NCI-H2081 treated with DMSO at 0.1 percent for 48 hours (cell line): ENCODE measurements at places on chromosomes 5 and 9.

- no peak for DNase-seq
These were observed 96.1 kb upstream of the SGCD start for GRCh38 chr5:156230887-156231286.

DNA sequence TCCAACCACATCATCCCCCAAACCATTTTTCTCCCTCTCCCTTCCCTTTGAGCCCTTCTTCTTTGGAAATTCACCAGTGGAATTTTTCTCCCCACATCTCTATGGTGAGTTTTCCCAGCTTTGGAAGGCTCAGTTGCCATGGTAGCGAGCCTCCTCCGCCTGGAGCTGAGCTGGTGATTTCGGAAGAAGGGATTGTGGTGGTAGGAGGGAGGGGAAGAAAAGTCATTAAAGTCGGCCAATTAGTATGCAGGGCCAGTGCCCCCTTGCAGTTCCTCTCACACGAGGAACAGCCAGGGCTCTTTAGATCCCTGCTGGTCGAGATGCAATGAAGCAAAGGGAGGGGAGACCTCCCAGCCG, 322.0 kb downstream of the NTRK2 start:
- no peak for DNase-seq

- no peak for DNase-seq
These were observed 128.7 kb downstream of the BRINP1 start for GRCh38 chr9:119240546-119240945.

GRCh38 chr9:114097613-114098020, 1.5 kb downstream of the KIF12 start:
- DNase-seq, result no peak

DNA sequence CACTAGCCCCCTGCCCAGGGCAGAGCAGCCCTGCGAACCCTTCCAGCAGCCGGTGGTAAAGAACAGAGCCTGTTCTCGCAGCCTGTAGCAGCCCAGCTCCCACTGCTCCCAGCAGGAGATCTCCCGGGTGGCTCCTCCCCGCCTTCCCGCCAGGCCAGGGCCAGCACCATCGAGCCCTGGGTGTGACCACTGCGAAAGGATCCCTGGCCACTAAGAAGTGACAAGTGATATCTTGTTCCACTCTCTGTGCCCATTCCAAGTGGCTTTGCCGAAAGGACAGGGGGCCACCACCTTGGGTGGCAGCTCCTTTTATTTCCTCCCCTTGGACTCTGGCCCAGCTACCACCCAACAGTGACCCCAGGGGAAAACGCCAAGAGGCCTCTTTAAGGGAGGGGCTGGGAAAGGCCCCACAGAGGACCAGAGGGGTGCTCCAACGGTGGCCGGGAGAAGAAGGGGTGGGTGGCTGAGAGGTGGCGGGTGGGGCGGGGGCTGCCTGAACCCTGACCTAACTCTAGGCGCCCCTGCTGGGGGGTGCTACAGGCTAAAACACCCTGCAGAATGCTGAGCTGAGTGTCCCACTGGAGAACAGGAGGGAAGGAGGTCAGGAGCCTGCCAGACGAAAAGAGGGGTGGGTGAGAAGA, 1.6 kb downstream of the NACC2 start:
- no peak for DNase-seq

DNA sequence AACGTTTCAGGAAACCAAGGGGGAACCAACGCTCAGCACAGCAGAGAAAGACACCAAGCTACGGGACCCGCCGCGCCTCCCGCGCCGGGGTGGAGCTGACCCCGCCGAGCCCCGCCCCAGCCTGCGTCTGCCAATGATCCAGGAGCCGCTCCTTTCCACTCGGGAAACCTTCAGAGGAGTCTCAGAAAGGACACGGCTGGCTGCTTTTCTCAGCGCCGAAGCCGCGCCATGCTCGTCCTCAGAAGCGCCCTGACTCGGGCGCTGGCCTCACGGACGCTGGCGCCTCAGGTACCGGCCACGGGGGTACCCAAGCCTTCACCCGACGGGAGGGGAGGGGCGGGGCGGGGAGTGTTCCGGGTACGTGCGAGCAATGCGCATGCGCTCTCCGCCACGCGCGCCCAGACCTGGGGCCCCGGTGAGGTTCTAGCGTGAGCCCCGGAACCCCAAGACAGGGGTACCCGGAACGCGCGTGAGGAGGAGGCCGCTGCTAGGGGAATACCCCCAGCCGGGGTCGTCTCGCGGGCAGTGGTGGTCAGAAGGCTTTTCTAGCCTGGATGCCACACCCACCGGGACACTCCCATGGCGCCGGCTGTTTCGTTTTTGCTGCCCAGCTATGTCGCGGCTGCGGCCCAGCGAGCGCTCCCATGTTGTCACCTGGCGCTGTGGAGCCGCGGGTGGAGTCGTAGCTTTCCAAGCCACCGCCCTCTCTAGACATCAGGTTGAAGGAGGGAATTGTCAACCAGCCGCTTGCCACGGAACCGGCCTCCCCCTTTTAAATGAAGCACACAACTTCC, at the start of gene NIPSNAP3A:
Gene NIPSNAP3A, plus strand, starts transcription at position 119 of the 794 bp plus-strand sequence. Its CDS starts 110 bp downstream, at position 229.
- DNase-seq, result no peak

DNA sequence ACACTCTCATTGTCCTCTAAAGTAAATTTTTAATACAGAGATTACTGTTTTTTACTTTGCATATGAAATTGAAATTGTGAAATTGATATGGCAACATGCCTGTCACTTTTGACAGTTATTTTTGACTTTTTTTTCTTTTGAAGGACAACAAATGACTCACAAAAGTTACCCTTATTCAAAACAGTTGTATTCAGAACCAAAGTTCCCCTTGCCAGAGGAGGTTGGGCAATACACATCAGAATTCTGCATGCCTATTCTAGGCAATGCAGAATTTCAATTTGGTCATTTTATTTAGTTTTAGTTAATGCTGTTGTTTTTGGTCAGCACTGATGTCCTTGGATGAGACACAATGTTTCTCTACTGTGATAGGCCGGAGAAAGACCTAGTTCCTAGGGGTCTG, 299.1 kb upstream of the PRR16 start:
- no peak for DNase-seq

GRCh38 chr5:180910735-180911134, 11.8 kb downstream of the BTNL8 start:
- no peak for DNase-seq

GRCh38 chr9:84808416-84808815, 138.9 kb downstream of the NTRK2 start:
- DNase-seq, result no peak

DNA sequence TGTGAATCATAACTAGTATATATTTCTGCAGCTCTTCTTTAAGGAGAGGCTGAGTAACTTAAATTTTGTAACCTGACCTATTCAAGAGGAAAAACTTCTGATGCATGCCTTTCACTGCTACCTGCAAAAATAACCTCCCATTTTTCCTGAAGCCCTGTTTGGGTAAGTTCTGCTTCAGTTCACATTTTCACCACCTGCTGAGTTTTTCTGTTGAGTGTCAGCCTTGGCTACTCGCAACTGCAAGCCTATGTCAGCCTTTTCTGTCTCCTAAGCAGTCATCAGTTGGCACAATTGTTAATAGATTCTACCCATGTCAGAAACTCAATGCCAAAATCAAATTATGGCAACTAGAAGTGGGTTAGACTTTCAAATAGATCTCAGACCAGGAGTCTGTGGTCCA, 8.2 kb upstream of the TNFAIP8 start:
- no peak for DNase-seq

GRCh38 chr9:90641884-90642487, 638 bp downstream of the DIRAS2 start:
- no peak for DNase-seq

DNA sequence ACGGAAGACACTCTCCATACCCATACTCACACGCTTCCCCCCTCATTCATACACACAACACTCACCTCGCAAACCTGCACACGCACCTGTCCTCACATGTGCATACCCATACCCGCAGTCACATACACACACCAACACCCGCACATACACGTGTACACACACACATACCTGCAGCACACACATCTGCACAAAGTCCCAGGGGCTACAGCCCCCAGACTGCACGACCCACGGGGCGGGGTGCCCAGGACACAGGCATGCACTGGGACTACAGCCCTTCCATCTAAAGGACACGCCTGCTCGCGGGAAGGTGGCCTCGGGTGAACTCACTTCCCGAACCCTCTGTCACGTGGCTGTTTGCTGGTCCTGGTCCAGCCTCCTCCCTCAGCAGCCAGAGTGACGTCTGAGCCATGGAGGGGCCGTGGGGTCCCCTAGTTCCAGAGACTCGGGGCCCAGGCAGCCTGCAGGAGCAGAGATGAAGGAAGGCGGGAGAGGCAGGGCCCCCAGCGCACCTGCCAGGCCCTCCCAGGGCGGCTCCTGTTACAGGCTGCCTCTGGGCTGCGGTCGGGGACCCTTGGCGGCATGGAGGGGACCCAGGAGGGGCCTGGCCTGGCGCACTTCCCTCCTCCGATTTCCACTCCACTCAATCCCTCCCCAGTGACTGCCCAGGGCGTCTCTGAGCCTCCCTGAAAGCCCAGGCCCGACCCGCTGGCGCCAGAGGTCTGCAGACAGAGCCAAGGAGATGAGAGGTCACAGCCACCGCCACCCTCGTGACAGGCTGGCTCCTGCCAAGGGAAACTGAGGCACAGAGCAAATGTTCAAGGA, 8.1 kb downstream of the SLC12A7 start:
- no peak for DNase-seq

- DNase-seq, result no peak
These were observed 24.8 kb upstream of the HTR1A start for GRCh38 chr5:63987053-63987452.

GRCh38 chr5:147754372-147755122, 28.0 kb downstream of the JAKMIP2 start:
- no peak for DNase-seq

DNA sequence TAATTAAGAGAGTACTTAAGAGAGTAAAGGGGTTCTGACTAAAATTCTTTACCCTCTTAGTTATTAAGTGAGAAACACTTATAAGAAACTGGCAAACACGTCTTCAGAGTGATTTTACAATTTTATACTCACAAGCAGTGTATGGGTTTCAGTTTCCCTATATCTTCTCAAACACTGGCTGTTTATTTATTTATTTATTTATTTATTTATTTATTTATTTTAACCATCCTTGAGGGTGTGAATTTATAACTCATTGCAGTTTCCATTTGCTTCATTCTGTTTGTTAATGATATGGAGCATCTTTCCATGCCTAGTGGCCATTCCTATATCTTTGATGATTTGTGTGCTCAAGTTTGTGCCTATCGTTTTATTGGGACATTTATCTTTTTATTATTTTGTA, 68.0 kb upstream of the SGCD start:
- no peak for DNase-seq

- no peak for DNase-seq
These were observed 74.5 kb upstream of the APC start for GRCh38 chr5:112663146-112663545.

- DNase-seq, result no peak
These were observed 9.4 kb upstream of the BOD1 start for GRCh38 chr5:173625673-173626504.

GRCh38 chr5:126339215-126339805, 83.9 kb upstream of the GRAMD2B start:
- DNase-seq, result peak; percentile 31

DNA sequence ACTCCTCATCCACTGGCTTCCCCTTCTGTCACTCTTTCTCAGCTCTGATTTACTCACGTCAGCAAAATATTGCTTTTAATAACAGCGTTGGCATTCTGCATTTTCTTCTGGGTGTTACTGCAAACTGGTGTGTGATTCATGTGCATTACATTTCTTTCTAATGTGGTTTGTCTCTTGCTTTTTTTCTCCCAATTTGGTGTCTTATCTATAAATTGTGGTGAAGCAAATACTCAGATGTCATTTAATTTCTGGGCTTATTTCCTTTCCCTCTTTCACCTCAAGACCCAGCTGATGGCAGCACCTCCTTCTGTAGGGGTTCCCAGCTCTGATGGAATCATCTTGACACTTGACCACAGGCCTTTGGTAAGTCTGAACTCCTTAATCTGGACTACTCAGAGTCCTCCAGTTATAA, 180.7 kb upstream of the ZNF618 start:
- DNase-seq, result no peak

GRCh38 chr5:161002571-161003074, 150.6 kb upstream of the ATP10B start:
- DNase-seq, result no peak

DNA sequence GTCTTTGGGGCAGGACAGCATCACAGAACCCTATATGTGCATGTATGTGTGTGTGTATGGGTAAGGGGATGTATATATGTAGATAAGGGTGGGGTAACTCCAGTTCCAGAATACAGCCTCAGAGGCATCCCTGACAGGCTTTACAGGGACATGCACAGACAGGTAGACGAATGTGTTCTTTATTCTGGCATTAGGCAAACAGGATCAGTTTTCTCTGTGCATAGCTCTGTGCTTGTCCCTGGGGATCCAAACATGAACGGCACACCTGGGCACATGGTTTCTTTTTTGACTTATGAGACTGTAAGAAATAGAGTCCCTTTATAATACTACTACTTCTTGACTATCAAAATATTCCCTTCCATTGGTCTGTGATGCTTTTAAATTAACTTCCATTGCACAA, 120.6 kb downstream of the TRIO start:
- peak; percentile 56 for DNase-seq

GRCh38 chr5:849651-850301, 1.0 kb downstream of the ZDHHC11 start:
- DNase-seq, result no peak

DNA sequence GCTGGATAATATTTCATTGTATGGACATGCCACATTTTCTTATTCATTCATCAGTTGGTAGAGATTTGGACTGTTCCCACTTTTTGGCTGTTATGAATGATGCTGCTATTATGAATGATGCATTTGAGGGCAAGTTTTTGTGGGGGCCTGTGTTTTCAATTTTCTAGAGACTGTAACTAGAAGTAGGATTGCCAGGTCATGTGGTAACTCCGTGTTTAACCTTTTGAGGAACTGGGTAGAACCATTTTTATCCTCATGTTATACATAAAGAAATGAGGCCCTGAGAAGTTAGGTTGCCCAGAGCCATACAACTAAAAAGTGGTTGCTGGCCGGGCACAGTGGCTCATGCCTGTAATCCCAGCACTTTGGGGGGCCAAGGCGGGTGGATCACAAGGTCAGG, 22.4 kb upstream of the STRBP start:
- no peak for DNase-seq

DNA sequence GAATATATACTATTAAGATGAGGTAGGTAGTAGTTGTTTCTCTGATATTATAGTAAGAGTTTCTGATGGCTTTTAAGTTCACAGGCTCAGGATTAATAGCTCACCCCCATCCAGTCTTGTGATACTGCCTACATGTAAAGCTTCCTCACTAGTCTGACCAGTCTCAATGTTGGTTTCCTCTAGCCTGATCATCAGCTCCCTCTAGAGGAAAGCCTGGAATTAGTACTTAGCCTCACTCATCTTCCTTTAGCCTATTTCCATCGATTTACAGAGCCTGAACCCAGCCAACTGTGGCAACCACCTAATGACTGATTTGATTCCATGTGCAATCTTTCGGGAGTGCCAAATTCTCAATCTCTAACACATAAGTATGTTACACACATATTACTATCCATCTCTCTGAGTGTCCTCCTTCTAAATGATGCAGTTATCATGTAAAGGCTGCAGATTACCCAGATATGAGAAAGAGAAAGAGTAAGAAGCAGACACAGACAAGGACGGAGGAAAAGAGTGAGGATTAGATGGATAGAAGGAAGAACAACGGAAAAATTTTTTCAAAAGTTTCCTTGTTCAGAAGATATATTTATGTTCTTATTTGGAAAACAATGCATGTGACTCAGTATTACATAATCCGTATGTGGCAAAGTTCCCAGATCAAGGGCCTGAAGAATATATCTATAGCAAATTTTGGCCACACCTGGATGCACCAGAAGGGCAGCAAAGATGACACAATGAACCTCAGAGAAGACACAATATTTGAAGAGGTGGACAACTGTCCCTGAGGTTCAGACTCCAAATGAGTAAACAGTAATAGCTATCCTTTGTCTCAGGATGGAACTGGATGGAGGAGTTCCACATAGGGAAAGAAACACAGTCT, 333.7 kb downstream of the ELAVL2 start:
- peak; percentile 5 for DNase-seq

- DNase-seq, result no peak
These were observed 604.1 kb downstream of the TAF11L14 start for GRCh38 chr5:18238321-18238720.
